Stimulated activated CD4-positive, alpha-beta T cell treated with anti-CD3 and anti-CD28 coated beads, Interleukin-12 subunit alpha, Interleukin-12 subunit beta, amount 100 ng/mL, for 24 hours (primary cell): ENCODE measurements at places on chromosomes 4 and X.

DNA sequence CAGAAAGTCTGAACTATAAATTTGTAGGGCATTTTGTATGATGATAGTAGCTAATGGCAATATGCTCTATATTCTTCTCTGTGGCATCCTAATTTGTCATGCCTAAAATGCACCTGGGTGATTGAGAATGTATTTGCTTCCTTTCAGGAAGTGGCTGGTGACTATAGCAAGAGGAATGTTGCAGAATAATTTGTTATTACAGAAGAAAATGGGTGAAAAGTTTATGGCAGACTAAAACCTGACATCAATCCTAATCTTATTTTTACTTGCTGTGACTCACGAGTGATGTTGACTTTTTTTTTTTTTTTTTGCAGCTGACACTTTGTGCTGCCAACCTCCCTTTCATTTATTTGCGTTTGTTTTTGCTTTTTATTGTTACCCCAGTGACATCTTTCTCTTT lies 141.1 kb downstream of the MSL3 start:
- DNase-seq = no peak

DNA sequence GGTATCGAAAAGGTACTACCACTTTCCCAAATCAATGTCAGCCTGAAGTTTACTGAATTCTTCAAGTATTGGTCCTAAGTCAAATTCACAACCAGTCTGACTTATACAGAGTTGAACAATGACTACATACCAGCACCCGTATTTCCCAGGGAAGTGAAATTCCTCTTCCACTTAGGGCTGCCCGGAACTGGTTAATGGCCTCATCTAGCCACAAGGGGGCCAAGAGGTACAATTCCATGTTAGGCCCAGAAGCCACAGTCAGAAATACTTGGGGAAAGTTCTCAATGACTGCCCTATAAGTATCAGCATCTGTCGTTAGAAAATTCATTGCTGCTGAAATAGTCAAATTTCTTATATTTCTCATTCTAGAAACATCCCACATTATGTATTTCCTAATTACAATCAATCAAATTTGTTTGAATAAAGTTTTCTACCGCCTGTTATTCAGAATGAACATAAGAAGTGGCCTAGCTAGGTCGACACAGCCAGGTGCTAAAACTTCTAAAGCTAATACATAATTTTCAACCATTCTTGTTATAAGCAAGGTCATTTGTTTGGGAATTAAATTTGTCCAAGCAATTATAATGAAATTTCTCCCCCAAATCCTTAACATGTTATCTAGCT lies 5.6 kb upstream of the PCDH7 start:
- DNase-seq = no peak

DNA sequence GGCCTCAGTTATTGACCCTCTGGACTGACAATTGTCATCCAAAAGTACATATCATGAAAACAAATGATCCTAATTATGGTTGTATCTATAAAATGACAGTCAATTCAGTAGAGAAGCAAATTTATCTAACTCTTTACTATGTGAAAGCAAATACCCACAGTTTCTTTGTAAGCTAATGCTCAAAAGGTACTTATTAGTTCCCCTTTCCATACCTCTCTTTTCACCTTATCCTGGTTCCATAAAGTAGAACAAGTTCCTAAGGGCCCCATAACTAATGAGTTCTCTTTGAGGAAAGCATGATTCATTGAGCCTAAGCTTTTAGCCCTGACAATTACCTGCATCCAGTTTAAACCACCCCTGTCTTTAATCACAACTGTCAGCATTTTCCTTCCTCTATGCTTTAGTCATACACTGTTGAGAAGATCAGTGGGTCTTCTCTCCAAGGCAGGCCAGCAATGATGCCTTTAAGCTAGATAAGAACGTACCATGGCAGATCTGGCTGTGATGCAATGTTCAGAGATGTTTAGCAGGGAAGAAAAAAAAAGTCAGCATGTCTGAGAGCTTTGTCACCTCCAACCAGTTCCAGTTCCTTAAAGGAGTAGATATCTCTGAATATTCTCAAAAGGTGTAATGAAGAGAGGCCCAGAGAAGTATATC lies 179.7 kb upstream of the RASGEF1B start:
- DNase-seq = no peak

DNA sequence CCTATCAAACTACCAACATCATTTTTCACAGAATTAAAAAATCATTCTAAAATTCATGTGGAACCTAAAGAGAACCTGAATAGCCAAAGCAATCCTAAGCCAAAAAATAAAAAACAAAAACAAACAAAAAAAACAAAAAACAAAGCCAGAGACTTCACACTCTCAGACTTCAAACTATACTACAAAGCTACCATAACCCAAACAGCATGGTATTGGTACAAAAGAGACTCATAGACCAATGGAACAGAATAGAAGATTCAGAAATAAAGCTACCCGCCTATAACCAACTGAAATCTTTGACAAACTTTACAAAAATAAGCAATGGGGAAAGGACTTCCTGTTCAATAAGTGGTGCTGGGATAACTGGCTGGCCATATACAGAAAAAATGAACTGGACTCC lies 152.3 kb upstream of the SMIM31 start:
- DNase-seq = no peak

DNA sequence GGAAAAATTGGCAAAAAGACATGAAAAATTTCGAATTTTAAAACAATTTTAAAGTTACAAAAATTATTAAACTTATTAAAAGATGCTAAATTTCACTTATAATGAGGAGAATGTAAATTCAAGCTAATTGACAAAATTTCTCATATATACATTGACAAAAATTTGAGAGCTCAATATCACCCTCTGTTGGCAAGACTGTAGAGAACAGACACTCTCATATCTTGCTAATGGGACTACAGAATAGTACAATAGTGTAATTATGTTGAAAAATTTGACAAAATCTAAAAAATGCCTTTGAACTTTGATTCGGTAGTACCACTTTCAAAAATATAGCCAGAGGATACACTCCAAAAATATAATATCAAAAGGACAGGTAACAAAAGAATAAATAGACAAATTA lies 29.8 kb downstream of the DCAF8L2 start:
- no peak for DNase-seq

GRCh38 chrX:28133763-28134162 lies 152.5 kb upstream of the DCAF8L1 start:
- DNase-seq = no peak

DNA sequence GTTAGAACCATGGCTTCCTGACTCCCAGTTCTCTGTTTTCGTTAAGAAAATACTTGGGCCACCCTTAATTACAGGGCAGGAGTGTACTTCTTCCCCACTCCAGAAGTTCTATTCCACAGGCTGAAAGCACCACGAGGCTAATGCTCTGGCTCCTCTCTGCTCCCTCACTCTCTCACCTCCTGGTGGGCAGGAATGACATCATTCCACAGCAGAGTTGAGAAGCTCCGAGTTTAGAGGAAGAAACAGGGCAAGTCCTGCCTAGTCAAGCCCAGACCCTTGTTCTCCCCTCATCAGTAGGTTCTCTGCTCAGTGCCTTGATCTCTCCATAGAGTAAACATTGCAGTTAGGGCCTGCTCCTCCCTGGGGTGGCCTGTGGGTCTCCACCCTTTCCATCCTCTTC lies 343.8 kb upstream of the CLNK start:
- no peak for DNase-seq

GRCh38 chrX:67780694-67781109 lies 236.9 kb downstream of the AR start:
- no peak for DNase-seq

DNA sequence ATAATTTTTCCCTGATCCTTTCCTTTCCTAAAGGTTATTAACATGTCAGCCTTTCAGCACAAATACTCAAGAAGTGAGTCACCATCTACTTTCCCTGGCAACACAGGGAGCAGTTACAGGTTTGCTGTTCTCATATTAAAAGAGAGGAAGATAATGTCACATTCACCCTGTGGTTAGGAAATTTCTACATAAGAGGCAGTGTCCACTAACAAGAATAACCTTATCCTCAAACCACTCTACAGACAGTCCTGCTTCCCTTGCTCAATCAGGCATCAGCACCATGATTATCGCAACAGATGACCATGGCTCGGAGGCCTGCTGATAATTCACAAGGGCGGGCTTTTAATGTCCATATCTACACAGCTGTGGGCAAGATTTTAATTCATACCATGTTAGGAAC lies 30.9 kb downstream of the RNF150 start:
- no peak for DNase-seq

- DNase-seq = no peak
These were observed 20.2 kb upstream of the GBA3 start for GRCh38 chr4:22672519-22672918.

DNA sequence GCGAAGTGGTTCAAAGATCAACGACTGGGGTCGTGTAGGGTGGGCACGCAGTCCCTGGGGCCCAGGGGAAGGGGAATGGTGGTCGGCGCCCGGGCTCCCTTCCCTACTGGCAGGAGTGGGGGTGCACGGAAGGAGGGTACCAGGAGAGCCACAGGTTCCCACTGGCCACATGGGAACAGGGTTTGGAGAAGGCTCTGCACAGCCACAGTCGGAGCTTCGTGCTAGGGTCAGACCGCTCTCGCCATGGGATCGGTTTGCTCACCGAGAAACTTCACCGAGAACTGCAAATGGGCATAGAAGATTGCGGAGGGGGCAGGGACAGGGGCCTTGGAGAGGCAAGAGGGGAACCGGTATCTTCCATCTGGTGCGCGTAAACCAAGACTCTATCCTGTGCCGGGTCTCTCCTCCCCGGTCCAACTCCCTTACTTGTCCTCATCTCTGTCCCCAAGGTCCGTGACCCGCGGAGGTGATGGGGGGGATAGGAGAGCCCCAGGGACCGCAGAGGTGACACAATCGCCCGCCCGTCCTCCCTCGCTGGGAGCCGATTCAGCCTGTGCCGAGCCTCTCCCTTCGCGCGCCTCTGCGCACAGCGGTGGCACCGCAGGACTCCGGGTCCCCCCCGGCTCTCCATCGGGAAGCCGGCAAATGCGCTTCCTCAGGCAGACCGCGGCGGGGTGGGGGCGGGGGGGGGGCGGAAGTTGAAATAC lies 1.0 kb downstream of the SCD5 start:
- DNase-seq = peak; percentile 13

- DNase-seq = no peak
These were observed 27.6 kb upstream of the INTU start for GRCh38 chr4:127604949-127605709.

GRCh38 chr4:61517144-61517543 lies 317.0 kb downstream of the ADGRL3 start:
- DNase-seq = no peak

GRCh38 chr4:118390121-118390520 lies 37.3 kb upstream of the PRSS12 start:
- no peak for DNase-seq

GRCh38 chrX:146658379-146658778 lies 151.2 kb upstream of the CXorf51B start:
- DNase-seq = no peak

- DNase-seq = no peak
These were observed 265.9 kb downstream of the ZNF674 start for GRCh38 chrX:46279214-46279924.

DNA sequence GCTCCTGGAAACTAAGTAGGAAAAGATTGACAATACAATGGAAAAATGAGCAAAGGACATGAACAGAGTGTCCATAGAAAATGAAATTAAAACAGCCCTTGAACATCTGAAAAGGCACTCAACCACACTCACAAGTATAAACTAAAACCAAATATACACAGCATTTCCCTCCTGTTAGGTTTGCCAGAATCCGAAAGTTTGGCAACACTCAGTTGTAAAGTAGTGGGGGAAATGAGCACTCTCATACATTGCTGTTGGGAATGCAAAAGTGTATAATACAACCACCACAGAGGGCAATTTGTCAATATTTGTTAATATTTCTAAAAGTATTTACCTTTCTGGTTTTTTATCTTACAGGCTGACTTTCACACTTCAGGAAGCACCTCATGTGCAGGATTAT lies 84.2 kb upstream of the TMEM164 start:
- DNase-seq = no peak
